ENCODE measurements at places on chromosomes 3 and 15.
A peak's percentile ranks its signal among the peaks of the same experiment; 100 is the strongest.

GRCh38 chr3:107430996-107431245 lies 53.7 kb downstream of the CCDC54 start:
- DNase-seq: no peak

DNA sequence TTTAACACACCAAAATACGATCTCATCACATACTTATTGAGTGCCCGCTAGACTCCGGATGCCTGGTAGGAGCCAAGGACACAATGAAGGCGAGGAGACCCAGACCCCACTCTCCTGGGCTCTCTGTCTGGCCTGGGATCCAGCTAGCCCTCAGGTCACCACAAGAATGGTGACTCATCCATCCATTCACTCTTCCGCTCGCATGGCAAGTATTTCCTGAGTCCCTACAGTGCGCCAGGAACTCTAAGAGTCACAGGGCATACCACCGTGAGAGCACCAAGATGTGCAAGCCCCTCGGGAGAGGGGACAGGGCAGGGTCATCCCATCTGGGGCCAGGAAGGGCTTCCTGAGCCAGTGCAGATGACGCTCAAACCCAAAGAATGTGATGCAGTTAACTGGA lies 101.6 kb upstream of the PRR20G start:
- DNase-seq: no peak

DNA sequence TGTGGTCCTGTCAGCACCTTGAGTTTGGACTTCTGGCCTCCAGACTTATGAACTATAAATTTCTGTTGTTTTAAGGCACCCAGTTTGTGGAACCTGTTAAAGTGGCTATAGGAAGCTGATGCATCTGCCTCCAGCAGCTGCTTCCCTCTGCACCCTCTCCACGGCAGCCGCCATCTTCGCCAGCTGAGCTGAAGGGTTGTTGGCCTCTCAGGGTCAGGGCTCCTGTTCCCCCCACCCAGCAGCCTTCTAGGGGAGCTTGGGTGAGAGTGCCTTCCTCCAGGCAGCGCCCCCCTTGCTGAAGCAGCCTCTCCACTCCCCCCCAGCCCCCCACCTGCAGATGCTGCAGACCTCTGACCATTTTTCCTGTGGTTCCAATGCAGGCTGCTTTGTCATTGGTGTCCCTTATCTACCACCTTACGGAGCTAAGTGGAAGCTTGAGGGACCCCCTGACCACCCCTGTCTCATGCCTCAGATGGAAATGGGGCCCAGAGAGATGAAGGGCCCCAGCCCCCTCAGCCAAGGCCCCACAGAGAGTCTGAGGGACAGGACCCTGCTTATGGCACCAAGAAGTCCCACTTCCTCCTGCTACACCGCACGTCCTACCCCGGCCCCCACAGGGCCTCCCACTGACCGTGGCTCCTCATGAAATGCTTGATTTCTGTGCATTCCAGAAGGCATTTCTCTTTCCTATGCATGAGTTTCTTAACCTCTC lies 61.4 kb upstream of the TLE3 start:
- DNase-seq: no peak

DNA sequence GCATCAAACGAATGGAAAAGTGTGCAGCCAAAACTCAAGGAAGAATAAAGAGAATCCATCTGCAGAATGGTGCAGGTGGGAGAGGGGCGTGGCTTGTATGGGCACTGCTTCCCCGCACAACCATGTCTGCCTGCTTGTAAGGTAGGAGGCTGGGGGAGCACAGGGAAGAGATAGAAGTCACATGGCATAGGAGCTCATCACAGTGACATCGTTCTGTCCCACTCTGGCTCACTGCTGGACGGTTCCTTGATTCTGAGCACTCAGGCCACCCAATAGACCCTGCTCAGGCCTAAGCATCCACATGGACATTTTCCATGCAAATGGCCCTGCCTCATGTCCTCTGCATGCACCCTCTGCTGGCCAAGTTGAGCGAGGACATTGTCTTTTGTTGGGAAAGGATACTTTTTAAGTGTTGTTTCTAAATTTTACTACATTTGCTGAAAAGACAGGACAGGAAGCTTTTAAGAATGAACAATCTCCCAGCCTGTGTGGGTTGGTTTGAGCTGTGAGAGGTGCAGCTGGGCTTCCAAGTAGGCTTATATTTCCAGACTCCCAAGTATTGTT lies 3.1 kb downstream of the MYLK start:
- no peak for DNase-seq

DNA sequence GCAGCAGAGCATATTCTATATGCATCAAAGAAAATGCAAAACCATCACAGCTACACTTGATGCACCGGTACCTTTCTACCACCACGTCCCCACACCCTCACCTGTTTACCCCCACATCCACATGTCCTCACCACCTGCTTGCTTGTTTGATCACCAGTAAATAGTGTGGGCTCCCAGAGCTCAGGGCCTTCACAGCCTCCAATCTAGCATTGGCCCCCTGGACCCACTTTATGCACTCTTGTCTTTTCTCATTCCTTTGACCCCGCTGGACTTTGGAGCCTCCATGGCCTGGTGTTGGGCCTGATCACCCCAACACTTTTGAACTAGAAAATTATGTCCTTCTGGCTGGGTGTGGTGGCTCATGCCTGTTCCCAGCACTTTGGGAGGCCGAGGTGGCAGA lies 190.1 kb downstream of the PDE8A start:
- DNase-seq: no peak

DNA sequence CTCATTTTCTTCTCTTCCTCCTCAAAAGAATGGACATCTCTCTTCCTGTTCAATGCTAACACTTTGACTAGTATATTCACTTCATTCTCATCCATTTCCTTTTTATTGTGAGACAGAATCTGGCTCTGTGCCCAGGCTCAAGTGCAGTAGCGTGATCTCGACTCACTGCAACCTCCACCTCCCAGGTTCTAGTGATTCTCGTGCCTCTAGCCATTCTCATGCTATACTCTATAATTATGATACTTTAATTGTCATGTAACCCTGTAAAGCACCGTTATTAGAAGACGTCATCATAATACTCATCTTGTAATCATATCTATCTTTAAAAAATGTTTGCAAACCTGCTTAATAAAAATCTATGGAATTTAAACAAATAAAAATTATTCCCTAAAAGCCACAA lies 107.0 kb downstream of the SHOX2 start:
- DNase-seq: peak; percentile 0

DNA sequence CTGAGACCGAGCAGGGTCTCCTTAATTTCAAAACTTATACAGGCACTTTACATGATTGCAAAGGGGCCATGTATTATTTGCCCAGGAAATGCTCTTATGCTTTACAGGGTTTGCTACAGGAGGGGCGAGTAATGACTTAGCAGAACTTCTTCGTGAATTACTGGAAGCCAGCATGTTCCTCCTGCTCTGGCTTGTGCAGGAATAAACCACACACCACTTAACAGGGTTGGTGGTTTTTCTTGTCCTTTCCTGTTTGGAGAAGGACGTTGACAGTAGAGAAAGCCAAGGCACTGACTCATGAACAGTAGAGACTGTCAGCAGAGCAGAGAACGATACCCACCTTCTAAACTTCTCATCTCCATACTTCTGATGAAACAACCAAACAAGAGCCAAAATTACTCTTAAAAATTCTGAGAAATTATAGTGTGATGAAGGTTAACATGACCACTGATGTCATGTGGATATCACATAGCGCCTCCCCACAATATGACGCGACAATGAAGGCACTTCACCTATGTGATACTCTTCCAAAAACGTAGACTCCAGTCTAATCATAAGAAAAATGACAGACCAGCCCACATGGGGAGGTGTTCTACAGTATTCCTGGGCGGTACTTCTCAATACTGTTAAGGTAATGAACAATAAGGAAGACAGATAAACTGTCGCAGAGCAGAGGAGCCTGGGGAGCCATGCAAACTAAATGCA lies 24.7 kb upstream of the MCTP2 start:
- DNase-seq: no peak

- no peak for DNase-seq
These were observed 17.0 kb downstream of the LRCH3 start for GRCh38 chr3:197807969-197808587.

- no peak for DNase-seq
These were observed 72.6 kb downstream of the CCR1 start for GRCh38 chr3:46135475-46135874.

Data from NCI-H187 (cell line).